ENCODE measurements at places on chromosomes 2 and 18.

- DNase-seq = peak; percentile 52
Observed at GRCh38 chr2:73970850-73971471, 13.7 kb upstream of the TET3 start.

- no peak for DNase-seq
Observed at GRCh38 chr18:70523035-70523791, 234.4 kb downstream of the SOCS6 start.

DNA sequence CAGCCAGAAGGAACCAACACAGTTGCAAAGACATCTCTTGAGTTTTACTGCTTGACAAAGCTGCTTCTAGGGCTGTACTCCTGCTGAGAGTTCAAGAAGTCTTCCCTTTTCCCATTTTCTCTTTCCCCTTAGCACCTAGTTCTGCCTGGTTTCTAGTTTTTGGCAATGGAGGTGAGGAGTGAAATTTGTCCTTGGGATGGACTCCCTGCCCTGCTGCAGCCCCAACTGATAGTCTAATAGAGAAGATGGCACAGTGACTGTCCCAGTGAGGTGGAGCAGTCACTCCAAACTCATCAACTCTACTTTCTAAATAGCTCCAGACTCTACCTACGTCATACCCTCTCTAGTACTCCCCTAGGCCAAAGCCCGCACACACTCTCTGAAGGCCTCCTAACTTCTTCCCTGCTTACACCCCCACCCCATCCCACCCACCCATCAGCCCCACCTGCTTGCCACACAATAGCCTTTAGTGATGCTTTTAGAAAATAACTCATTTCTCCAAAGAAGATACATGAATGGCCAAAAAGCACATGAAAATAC is 164.4 kb downstream of the DDX1 start:
- DNase-seq = no peak

DNA sequence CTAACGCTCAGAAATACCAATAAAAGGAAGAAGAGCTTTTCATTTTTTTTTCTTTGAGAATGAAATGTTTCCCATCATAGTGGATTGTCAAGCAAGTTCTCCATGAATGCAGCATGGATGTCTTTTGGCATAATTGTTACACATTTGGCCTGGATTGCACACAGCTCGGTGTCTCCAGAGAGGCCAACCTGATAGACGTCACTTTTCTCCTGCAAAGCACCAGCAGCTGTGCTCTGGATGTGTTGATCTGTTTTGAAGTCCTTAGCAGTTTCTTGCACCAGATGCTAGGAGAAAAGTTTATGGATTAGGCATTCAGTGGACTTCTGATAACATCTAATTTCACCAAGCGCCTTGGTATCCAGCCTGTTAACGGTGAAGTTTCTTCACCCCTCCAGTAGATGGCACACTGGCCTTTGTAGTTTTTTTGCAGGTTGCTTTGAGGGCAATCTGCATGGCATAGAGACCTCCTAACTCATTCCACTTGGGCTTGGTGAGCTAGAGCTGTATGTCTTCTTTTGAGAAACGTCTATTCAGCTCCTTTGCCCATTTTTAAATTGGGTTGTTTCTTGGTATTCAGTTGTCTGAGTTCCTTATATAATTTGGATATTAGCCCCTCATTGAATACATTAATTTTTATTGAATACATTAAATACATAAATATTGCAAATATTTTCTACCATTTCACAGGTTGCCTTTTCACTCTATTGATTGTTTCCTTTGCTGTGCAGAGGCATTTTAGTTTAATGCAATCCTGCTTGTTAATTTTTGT is 59.7 kb downstream of the PTH2R start:
- DNase-seq = peak; percentile 57

GRCh38 chr2:120391911-120392665 is 46.2 kb downstream of the INHBB start:
- no peak for DNase-seq

DNA sequence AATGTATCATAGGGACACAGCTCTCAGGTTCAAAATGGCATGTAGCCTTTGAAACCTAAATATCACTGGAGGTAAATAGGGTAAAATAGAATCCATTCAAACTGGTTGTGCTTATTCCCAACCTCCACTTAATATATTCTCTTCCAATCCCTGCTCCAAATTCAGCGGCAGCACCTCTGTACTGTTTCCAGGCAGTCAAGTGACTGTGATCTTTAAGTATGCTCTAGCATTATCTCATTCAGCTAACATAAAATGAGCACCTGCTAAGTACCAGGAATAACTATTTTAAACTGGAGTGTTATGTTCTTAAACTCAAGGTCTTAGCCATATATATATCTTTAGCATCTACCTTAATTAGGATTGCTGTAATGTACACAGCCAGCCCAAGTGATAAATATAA is 269.2 kb upstream of the SESTD1 start:
- no peak for DNase-seq

DNA sequence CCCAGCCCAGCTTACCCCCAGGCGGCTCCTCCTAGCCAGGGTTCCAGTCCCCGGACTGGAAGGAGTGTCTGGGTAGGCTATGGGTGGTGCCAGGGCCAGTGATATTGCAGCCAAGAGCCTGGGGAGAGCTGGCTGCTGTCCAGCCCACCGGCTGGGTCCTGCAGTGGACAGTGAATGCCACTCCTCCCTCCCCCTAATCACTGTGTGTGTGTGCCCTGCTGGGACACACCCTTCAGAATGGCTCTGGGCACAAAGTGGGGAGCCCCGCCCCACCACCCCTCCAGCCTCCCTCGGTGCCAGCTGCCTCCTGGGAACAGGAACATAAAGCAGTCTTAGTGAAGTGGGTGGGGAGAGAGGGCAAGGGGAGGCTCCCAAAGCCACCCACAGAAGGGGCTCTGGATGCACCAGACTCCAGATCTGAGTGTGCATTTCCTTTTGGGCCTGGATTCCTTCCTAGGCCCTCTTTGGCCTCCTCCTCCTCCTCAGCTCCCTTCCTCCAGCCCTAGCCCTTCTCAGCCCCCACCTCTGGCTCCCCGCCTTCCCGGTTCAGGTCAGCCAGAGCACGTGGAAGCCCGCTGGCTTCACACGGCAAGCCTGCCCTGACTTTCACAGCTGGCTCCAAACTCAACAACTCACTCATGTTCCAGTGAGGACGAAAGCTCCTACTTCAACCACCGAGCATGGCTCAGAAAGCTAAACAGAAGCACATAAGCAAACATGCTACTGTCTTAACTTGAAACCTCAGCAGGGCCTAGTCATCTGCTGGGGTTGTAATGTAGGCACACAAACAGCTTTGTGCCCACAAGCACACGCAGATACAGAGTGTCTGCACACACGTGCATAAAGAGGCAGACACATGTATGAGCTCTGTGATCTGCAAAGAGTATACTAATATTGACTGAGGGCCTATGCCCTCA is 209.2 kb upstream of the SMAD2 start:
- DNase-seq = no peak

DNA sequence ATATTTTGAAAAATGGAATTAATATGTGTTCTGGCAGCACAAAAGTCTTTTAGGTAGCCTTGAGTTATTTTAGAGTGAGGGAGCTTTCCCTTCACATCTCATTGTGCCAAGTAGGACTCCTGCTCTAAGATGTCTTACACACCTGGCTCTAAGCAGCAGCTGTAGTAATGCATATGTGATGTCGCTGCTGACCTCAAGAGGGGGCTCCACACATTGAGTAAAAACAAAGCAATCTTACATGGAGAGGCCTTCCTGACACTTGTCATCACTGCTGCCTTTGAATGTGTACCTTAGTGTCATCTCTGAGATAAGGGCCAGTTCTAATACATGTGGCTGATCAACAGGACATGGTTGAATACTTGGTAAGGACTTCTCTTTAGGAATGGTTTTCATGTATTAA is 75.8 kb downstream of the ACTR3 start:
- DNase-seq = peak; percentile 22

GRCh38 chr2:9373047-9373446 is 50.3 kb downstream of the ITGB1BP1 start:
- DNase-seq = no peak

GRCh38 chr18:79026491-79026890 is 42.7 kb upstream of the ATP9B start:
- DNase-seq = no peak

DNA sequence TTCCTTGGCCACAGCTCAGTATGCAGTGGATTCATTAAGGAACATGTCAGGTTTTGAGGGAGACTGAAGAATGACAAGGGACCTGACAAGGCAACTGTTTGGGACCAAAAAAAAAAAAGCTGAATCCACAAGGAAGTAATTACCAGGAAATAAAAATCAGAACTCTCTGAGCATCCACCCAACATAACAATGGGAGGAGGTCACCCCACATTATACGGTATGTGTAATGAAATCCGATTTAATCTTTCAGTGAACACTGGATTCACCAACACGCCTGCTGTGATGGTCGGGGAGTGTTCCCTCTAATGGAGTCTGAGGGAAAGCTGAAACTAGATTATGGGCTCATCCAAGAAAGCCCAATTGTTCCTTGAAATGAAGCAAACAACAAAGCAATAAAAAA is 329.3 kb downstream of the ETAA1 start:
- no peak for DNase-seq

DNA sequence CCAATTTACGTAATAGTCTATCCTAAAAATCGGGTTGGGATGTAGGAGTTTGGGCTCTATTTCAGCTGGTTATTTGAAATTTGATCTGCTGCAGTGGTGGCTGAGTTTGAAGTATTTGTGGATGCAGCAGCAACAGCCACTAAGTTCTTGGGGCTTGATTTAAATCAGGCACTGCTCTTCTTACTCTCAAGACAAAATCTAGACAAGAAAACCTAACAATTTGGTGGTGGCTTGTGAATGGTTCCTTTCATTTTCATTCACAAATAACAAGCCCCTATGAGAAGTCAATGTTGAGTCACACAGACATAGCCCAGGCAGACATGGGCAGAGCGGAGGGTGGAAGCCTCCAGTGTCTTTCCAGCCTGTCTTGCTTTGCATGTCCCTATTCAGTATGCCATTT is 199.3 kb downstream of the LTBP1 start:
- DNase-seq = no peak

GRCh38 chr2:102025016-102025501 is 33.3 kb downstream of the IL1R2 start:
- peak; percentile 79 for DNase-seq

GRCh38 chr2:118091631-118092030 is 3.4 kb downstream of the INSIG2 start:
- no peak for DNase-seq

DNA sequence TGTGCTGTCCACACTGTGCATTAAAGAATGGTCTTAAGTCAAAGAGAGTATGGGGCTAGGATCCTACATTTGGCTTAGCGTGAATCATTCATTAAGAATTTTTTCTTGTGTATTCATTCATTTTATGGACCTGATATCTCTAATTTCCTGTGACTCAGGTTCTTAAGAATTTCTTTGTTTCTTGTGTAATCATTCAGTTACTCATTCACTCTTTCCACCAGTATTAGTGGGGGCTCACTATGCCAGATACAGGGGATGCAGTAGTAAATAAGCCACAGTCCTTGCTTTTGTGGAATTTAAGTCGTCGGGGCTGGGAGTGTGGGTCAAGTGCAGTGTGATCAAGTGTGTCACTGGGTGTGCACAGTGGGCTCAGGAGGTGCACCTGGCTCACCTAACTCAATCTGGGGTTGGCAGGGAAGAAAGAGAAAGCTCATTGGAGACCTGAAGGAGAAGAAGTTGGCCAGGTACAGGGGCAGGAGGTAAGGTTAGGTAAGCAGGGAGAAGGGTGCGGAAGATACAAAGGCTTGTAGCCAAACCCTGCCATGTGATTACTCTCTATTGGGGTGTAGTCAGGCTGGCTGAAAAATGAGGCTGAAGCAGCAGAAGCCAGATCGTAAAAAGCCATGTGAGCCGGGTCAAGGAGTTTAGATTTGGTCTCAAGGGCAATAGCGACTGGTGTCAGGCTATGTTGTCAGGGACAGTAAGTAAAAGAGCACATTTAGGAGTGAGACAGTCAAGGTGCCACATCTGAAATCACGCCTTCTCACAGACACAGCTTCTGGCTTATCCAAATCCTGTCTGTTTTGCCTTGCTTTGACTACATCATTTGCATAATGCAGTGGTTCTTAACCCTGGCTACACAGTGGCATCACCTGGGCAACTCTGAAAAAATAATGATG is 67.2 kb downstream of the KCTD1 start:
- DNase-seq = no peak

GRCh38 chr18:48543228-48543627 is 4.4 kb downstream of the CTIF start:
- DNase-seq = no peak

- no peak for DNase-seq
Observed at GRCh38 chr2:241764275-241765241, 12.1 kb upstream of the GAL3ST2 start.

- no peak for DNase-seq
Observed at GRCh38 chr18:11251229-11251890, 102.0 kb upstream of the PIEZO2 start.

GRCh38 chr2:145203891-145204290 is 684.0 kb upstream of the ZEB2 start:
- no peak for DNase-seq

- DNase-seq = no peak
Observed at GRCh38 chr2:146868051-146868450, 976.8 kb upstream of the ACVR2A start.

DNA sequence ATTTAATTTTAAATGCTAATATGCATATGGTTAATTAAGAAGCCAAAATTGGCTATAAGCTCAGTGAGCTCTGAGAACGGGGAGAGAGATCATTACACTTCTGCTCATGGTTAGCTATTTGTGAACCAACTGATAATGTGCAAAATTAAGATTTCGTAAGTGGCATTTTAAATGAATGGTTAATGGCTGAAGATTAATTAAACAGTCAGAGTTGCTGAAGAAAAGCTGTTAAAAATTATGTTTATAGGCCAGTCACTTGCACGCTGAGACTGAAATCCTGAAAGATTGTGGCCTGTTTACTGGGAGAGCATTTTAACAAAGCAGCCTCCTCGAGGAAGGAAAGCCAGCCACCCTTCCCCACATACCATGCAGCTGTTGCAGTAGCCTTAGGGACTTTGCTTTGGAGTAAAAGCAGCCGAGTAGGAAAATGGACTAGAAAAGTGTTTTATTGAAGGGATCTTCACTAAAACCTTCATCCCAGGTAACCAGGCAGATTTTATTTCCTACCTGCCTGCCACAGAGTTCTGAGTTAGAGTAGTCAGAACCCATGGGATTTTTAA is 218.8 kb upstream of the NRP2 start:
- no peak for DNase-seq

- DNase-seq = no peak
Observed at GRCh38 chr2:52510432-52510831, 1257.2 kb upstream of the CHAC2 start.

Data from inflammatory macrophage (primary cell).